ENCODE measurements at places on chromosomes 4 and X.
A peak's percentile ranks its signal among the peaks of the same experiment; 100 is the strongest.

DNA sequence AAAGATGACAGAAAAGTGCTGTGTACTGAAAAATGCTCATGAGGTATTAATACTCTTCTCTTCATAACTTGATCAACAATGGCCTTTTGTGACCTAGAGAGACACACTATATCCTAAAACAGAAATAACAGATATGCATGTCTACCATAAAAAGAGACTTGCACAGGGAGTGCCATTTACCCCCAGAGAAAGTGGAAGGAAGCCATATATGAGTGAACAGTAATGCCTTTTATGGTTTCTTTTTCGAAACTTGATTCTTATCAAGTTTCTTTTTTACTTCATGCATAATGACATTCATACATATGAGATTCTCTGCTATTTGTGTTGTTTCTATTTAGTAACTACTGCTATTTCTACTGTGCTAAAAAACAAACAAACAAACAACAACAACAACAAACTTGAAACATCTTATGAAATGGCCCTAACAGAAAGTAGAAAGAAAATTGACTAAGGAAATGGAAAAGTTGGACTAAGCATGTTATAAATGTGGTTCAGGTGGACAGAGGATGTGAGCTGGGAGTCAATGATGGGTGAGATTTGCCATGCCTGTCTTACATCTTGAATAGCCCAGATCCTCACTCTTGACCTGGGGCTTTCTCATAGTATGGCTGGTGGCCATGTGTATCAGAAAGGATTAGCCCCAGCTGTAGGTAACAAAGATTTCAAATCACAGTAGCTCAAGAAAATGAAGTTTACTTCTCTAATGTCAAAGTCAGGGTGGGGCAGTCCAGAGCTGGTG lies 43.8 kb downstream of the GEMIN8 start:
- DNase-seq, result no peak

DNA sequence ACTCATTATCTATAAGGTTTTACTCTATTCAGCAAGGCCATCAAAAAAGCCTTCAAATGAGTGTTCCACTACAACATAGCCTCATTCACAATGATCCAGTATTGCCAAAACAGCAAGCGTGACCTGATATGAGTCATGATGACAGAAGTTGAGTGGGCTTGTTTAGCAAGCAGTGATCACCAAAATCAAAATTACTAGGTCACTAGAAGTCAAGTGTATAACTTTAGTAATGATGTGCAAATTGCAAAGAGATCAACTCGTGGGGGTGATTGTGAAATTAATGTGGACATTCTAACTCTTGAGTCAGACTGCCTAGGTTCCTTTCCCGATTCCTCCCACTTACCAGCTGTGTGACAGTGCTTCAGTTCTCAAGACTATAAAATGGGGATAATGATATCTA lies 124.5 kb downstream of the CHM start:
- no peak for DNase-seq

GRCh38 chr4:119261986-119262385 lies 49.5 kb downstream of the USP53 start:
- DNase-seq, result no peak

DNA sequence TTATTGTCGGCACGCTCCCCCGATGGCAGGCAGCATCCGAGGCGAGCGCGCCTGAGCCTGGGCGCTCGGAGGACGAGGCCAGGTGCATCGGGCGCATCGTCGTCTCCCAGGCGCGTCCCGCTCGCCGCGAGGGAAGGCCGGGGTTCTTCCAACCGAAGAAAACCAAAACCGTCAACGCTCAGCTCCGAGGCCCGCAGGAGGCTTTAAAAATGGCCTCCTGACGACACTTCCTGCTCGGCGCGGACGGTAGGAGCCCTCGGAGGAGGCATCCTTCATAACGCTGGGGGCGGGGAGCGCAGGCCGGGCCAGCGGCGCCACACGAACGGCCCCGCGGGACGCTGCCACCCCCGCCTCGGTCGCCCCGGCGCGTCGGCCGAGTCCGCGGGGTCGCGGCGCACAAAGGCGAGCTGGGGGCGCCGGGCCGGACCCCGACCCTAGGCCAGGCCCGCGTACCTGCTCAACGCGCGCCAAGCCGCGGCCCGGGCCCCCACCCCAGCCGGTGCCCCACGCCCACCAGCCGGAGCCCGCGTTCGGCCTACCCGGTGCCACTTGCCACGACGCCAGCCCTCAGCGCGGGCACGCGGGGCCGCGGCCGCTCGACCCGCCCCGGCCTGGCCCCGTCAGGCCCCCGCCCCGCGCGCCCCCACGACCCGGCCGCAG lies 501 bp downstream of the ZNF518B start:
- DNase-seq, result peak; percentile 22

GRCh38 chr4:174794543-174795094 lies 34.4 kb downstream of the GLRA3 start:
- DNase-seq, result no peak

DNA sequence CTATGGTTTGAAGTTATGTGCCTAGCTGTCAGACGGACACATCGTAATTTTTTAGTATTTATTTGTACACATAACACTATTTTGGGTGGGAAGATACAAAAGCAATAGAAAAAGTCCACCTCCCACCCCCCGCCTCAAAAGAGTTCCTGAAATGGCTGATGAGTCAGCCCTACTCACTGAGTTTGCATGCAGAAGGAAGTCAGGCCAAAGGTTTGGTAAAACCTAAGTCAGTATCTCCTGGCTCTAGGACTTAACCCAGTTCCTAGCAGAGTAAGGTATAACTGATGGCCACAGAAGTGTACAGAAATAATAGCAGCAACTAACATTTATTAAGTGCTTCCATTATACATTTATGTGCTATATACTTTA lies 2.9 kb upstream of the KLHL2 start:
- DNase-seq, result no peak

DNA sequence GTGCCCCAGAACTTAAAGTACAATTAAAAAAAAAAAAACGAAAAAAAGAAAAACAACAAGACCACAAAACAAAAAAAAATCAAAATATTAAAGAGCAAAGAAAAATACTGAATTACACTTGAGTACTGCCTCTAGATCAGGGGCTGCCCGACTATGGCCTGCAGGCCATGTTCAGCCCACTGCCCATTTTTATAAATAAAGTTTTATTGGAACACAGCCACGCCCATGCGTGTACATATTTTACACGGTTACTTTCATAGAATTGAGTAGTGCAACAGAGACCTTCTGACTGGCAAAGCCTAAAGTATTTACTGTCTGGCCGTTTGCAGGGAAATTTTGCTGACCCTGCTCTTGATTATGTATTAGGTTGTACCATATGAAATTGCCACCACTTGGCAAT lies 130.5 kb downstream of the ATXN3L start:
- no peak for DNase-seq

DNA sequence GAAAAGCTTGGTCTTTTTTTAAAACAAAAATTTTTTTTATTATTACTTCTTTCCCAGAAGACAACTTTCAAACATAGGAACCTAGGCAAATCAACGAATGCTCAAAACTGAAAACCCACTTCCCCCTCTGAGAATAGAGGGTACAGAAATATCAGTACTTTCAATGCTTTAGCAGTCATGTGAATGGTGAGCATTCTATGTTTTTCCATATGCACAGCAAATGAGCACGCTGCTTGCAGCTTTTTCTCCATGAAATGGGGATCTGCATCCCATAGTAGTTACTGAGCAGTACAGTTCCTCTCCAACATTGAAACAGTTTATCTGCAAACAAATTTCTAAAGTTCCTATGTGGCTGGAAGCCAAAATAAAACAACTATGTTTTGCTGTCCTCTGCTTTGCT lies 108.4 kb upstream of the BMP2K start:
- no peak for DNase-seq

DNA sequence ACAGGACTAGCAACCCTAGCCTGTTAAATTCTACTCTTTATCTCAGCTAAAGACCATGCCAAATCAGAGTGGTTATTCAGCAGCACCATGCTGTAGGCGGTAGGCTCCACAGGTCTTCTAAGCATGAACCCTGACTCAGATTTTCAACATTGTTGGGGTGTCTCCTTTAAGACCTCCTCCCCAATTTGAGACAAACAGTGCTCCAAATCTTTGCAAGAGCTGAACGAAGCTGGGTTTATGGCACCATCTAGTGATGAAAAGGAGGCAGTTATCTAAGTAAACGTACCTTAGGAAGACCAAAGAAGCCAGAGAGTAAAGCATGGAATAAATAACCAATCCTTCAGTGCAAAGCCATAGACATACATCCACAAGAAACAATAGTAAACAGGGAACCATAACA lies 334.5 kb upstream of the SLC7A11 start:
- no peak for DNase-seq

DNA sequence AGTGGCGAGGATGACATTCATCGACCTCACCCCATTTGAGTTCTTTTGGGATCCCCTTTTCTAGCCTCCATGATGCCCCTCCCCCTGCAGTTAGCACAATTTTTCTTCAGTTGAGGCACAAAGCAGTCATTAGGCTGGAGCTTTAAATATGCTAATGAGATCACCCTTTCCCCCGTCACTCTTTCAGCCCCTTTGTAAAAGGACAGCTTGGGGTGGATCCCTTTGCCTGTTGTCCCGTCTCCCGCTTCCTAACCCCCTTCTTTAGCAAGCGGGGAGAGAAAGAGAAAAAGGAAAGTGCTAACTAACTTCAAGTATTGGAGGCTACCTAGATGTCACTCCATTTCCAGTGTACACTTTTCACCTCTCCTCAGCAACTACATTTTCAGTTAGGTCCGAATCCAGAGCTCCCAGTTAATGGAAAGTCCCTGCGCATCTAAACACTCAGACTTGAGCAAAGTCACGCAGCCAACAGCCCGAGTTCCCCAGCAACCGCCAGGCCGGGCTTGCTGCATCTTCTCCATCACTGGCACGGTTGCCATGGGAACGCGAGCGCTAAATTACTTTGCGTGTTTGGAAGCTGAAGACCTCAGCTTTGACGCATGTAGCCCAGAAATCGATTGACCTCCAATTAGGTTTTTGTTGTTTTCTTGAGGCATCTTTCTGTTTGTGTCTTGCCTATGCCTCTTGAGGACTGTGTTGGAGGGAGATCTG lies 76.8 kb downstream of the RTL5 start:
- no peak for DNase-seq

GRCh38 chr4:1727117-1728031 lies 6.1 kb downstream of the TACC3 start:
- DNase-seq, result no peak

- no peak for DNase-seq
Measured at GRCh38 chrX:105872941-105873340, 50.6 kb downstream of the NRK start.

DNA sequence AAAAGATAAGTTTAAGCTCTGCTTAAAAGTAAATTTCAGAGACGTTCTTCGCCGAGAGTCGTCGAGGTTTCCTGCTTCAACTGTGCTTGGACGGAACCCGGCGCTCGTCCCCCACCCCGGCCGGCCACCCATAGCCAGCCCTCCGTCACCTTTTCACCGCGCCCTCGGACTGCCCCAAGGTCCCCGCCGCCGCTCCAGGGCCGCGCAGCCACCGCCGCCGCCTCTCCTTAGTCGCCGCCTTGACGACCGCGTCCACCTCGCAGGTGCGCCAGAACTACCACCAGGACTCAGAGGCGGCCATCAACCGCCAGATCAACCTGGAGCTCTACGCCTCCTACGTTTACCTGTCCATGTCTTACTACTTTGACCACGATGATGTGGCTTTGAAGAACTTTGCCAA lies 70.8 kb downstream of the FMR1NB start:
- DNase-seq, result no peak

GRCh38 chrX:36978886-36979285 lies 29.3 kb upstream of the FAM47C start:
- no peak for DNase-seq

DNA sequence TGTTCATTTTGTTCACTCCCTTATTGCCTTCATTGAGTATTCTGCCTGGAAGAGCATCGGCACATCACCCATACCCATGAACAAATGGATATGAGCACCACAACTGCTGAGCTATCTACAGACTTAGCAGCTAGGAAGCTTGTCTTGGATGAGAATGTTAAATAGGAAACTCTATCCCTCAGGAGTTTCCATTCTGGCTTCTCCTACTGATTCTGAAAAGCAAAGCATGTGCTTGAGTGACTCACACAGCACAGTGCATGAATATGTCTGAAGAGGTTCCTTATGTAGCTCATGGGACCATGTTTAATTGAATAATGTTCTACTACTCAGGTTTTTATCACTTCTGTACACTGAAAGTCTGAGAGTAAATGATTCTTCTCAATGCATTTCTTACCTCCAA lies 57.3 kb upstream of the MXRA5 start:
- DNase-seq, result no peak

DNA sequence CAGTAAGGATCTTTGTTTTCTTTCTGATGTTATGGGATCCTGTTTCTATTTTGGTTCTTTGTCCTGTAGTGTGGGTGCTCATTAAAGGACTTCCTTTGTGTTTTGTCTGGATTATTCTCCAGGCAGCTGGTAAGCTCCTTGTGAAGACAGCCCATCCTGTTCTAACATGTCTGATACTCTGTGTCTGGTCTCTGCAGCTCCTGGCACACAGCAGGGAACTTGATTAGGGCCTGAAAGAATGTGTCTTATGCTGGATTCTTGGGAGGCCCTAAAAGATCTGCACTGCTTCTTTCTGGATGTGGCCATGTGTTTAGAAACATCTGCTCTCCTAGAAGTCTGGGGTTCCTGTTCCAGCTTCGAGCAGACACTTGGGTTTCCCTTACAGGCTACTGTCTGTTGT lies 38.1 kb upstream of the ATXN3L start:
- DNase-seq, result no peak

- DNase-seq, result no peak
Measured at GRCh38 chrX:130702867-130703707, 199.9 kb downstream of the ENOX2 start.

GRCh38 chr4:111494471-111494870 lies 650.8 kb upstream of the FAM241A start:
- DNase-seq, result no peak

DNA sequence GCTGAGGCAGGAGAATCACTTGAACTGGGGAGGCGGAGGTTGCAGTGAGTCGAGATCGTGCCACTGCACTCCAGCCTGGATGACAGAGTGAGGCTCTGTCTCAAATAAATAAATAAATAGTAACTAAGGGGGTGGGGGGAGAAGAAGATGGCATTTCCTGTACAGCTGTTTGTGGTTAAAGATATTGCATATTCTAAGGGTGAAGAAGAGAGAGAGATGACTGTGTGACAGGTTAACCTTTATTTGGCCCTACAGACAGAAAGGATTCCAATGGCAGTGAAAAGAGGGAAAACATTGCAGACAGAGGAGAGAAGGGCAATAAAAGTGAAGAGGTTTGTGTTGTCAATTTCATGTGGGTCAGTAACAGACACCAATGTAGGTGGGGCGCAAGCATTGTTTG lies 9.4 kb downstream of the TASL start:
- DNase-seq, result no peak

DNA sequence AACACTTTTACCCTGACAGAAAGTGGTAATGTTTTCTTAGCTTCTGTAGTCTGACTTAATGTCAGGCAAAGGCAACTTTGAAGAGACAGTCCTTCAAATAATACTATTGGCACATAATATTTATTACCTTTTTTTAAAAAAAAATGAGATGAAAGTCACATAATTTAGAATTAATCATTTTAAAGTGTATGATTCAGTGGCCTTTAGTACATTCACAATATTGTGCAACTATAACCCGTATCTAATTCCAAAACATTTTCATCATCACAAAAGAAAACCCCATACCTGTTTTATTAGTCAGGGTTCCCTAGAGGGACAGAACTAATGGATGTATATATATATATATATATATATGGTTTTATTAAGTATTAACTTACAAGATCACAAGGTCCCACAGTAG lies 94.8 kb upstream of the TEX13A start:
- no peak for DNase-seq
